ENCODE measurements at places on chromosomes 13 and 19. TPM values are rescaled to one million over a fixed set of nuclear protein-coding genes. Genes with fewer than 3 reads are reported as not detected.

- peak; percentile 92 for DNase-seq
These were observed 9.9 kb downstream of the FXYD5 start for GRCh38 chr19:35164418-35164817.

DNA sequence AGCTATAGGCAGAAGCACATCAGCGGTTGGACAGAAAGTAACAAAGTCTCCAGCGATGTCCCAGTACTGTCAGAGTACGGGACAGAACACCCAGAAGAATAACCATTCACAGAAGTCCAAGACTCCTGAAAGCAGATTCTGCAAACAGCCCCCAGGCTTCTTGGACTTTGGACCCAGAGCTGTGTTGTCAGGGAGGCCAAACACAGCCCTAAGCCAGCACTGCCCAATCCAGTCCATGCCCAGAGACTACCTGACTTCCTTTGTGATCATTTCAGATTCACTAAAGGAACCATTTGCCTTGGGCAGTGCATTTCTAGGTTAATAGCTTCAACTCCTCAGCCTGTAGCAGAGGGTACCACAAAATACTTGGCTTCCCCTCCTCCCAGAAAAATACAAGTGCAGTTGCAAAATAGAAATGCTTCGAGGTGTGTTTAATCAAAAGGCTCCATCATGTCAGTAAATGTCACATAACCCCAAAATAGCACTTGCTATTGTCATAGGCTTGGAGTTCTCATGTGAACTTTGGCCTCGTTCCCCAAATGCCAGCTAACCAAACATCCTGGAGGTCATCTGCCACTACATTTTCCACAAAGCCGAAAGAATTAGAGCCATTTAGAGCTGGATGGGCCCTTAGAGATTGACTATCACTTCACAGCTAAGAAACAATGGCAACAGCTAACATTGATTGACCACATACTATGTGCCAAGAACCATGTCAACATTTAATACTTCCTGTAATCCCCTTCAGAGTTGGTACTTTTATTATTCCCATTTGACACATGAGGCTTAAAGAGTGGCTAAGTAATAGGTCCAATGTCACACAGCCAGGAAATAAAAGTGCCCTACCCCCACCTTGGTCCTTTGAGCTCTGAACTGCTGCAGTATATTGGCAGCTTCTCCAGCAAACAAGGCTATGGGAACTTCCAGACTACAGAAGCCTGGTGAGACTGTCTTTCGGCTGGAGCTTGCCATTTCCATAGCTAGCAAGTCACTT is 329.9 kb downstream of the FOXO1 start:
- no peak for DNase-seq

The FUZ gene
- total RNA-seq, result 9.2 TPM

GRCh38 chr13:28490061-28490460 is 4.9 kb downstream of the FLT1 start:
- DNase-seq, result no peak

DNA sequence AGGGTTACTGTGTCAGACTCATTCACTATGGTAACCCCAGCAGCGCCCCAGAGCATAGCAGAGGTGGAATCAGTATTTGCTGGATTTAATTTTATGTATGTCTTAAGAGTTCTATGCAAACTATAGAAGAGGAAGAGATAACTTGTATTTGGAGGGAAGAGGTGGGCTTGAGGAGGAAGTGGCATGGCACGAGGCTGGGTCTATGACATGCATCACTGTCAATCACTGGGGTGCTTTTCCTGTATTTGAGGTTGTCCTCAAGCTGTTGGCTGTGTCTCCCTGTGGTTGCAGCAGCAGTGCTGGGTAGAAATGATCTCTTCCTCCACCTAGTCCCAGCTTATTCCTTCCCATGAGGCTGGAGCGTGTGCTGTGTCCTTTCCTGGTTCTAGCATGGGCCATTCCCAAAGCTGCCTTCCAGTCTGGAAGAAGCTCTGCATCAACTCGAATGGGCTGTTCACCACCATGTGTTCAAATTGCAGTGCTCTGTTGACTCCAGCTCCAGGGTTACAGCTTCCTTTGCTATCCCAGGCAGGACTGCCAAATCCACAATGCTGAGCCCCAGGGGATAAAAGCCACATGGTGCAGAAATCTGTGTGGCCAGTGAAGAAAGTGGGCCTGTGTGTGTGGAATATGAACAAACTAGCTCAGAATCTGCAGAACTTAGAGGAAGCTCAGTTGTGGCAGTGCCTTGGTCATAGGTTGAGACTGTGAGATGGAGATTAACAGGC is 73.1 kb upstream of the MTIF3 start:
- no peak for DNase-seq

- DNase-seq, result no peak
These were observed 919 bp upstream of the ADAMTS10 start for GRCh38 chr19:8611391-8611876.
